ENCODE measurements at places on chromosomes 5 and 9.

GRCh38 chr9:7287986-7288385 is 511.6 kb downstream of the DMAC1 start:
- DNase-seq = no peak

GRCh38 chr5:65171645-65172044 is 310.1 kb downstream of the ADAMTS6 start:
- DNase-seq = no peak

GRCh38 chr9:109062543-109062942 is 49.2 kb upstream of the CTNNAL1 start:
- no peak for DNase-seq

- DNase-seq = no peak
Measured at GRCh38 chr5:140342896-140343295, 3.5 kb downstream of the HBEGF start.

GRCh38 chr5:135013445-135013844 is 20.6 kb downstream of the PITX1 start:
- DNase-seq = no peak

DNA sequence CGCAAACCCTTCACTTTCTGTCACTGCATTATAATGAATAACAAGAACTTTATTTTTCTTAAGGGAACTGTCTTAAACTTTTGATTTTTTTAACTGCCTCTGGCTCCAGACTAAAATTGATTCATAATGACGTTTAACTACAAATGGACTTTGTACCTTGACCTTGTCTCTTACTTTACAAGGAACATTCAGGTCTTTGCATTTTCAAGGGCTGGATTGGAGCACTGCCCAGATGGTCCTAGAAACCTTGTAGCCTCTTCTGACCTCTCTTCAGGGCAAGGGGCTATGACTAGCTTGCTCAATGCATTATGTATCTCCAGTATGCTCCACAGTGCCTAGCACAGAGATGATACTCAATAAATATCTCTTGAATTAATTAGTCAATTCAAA is 612.6 kb upstream of the CLINT1 start:
- DNase-seq = no peak

- no peak for DNase-seq
Measured at GRCh38 chr5:17187011-17187785, 30.2 kb upstream of the BASP1 start.

- DNase-seq = no peak
Measured at GRCh38 chr9:87682085-87682484, 43.8 kb upstream of the CTSL start.

DNA sequence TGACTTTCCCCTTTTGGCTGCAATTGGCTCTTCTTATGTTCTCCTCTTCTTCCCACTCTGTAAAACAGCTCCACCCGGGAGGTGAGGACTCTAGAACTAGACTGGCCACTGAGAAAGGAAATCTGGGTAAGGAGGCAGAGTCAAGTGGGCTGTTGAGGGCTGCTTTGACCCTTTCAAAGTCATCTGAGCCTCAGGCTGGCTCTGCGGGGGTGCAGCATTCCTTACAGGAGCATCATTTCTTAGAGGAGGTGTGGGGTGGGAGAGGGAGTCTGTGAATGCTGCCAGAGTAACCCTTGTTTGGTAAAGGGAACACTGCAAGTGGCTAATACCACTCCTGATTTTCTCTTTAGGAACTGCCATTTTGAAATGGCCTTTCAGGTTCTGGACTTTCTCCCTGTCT is 377.7 kb upstream of the SMARCA2 start:
- no peak for DNase-seq

DNA sequence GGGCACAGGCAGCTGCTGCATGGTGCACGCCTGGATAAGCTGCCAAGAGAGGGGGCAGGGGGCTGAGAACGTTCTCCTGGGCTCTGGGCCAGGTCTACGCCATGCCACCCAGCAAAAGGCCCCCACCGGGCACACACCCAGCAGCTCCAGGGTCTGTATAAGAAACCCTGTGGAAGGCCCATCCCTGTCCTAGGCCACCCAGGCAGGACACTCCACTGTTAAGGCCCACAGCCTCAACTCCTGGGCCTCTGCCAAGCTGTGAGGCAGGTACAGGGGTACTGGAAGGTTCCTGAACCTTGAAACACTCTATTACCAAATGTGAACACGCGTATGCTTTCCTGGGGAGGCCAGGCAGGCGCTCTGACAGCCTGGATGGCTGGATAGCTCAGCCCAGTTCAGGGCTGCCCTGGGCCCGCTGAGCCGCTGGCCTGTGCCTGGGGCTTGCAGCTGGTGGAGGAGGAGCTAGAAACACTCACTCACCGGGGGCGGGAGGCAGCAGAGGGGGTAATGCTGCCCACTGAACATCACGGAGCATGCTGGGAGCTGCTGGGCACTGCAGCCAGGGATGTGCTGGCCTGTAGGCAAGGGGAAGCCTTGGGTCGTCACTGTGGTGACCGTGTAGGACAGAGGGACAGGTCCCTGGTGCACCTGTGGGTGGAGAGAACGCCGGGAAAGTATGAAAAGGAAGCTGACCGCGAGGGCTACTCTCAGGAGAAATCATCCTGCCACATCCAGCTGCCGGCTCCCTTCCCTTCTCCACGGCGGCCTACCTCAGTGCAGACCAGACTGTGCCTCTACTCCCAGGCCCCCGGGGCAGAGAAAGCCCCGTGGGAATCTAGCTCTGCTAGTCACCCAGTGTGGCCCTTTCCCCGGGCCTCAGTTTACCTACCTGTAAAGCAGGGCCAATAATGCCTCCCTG is 6.0 kb downstream of the RNF44 start:
- DNase-seq = peak; percentile 80

GRCh38 chr5:168011096-168011495 is 280.3 kb upstream of the WWC1 start:
- DNase-seq = no peak

- no peak for DNase-seq
Measured at GRCh38 chr9:127098916-127099553, 23.4 kb downstream of the ANGPTL2 start.

DNA sequence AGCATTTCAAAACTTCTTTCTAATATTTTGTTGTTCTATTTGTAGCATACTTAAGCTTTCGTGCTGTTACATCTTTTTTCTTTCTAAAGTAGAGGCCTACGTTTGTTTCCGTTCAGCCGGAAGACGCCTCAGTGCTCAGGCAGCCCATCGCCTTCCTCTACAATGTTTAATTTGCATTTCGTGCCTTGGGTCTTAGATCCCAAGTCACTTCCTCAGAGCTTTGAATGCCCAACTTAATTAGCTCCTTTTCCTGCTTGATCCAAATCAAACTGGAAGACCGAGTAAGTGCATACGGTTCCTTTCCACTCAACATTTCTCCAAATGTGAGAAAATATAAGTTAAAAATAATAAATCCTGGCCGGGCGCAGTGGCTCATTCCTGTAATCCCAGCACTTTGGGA is 43.2 kb downstream of the MRPL36 start:
- DNase-seq = no peak

DNA sequence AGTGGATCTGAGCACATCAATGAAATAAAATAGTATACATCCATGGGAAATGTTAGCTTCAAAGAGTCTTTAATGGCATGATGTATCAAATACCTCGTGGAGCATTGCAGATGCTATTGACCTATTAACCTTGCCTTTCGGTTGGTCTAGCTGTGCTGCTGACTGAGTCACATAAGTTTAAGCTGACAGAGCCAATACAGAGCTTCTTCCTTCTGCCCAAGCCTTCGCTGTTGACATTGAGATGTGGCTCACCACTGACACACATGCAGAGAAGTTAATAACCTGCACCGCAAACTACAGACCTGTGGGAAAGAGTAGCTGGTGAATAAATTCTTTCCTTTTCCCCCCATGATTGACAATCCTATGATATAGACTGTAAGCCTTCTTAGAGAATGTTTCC is 78.2 kb downstream of the LURAP1L start:
- DNase-seq = no peak

DNA sequence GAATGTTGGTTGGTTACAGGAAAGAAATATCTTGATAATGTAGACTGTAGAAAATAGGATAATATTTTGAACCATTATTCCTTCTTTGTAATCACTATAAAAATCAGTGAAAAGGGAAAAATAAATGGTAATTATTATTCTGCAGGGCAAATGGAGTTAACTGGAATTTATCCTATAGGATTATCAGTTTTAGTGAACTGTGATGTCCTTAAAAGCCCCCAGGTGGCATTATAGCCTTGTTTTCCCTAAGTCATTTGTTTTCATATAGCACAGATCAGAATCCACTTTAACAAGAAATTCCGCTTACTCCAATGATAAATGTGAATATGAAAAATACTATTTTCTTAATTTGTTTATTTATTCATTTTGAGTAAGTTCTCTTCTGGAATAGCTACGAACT is 26.2 kb upstream of the WDR41 start:
- no peak for DNase-seq

DNA sequence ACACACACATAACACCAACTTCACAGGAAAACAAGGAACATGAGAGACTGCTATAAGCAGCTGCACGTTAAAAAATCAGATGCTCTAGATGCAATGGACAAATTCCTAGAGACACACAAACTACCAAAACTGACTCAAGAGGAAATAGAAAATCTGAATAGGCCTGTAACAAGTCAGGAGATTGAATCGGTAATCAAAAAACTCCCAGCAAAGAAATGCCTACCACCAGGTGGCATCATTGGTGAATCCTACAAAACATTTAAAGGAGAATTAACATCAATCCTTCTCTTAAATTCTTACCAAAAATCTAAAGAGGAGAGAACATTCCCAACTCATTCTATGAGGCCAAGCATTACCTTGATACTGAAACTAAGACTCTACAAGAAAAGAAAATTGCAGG is 54.9 kb downstream of the NDST1 start:
- no peak for DNase-seq

DNA sequence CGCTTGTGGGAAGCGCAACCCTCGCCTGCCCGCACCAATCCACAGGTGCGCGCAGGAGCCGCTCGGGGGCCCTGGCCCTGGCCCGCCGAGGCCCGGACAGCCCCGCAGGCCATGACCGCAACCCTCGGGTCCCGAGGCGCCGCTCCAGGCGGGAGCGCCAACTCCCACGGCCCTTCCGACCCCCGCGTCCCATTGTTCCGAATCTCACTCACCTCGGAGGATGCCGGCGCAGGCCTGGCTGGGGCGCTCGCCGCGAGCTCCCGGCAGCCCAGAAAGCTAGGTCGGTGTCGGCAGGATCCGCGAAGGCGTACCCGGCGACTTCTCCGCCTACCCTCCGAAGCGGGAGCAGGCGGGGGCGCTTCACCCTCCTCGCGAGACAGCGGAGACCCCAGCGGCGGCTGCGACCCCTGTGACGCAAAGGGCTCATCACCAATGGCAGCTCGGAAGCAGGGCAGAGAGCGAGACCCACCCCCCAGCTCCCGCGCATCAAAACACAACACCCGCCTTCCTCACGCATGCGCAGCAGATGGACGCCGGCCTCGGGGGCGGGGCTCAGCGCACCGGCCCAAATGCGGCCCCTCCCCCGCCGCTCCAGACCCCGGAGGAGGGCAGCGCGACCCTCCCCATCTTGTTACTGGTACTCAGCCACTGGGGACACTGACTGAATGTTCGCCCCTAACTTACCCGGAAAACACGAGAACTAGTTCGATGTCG is 1.4 kb upstream of the SMIM27 start:
- DNase-seq = peak; percentile 93

DNA sequence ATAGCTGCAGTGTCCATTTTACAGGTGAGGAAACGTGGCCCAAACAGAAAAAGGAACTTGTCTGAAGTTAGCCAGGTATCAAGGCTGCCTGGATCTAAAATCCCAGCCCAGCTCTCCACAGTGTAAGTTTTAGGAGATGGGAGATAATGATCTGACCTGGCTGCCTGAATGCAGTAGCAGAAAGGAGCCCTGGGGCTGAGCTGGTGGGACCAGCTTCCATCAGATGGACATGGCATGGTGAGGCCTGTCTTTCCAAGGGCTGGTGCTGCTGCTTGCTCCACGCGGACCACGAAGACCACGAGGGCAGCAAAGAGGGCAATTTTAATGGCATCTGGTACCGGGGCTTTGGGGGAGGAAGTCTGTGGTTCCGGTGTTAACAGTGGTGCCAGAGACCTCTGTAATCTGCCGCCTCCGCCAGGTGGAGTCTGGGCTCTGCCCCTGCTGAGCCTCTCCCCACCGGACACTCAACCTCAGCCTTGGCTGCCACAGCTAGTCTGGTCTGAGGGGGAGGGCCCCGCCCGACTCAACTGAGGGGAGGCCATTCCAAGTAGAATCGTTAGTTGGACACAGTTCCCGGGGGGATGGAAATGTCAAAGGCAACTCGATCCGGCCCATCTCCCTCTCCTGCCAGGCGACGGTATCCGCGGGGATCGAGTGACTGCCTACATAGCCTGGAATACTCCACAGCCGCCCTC is 650 bp downstream of the MYORG start:
- DNase-seq = peak; percentile 45

- no peak for DNase-seq
Measured at GRCh38 chr9:129102791-129103594, 7.6 kb downstream of the CRAT start.

GRCh38 chr9:23117616-23118015 is 671.0 kb downstream of the DMRTA1 start:
- DNase-seq = no peak

- no peak for DNase-seq
Measured at GRCh38 chr9:18405240-18405639, 68.7 kb upstream of the ADAMTSL1 start.

- no peak for DNase-seq
Measured at GRCh38 chr5:35838370-35839042, 18.2 kb upstream of the IL7R start.

- DNase-seq = no peak
Measured at GRCh38 chr5:179378441-179379271, 33.4 kb upstream of the ADAMTS2 start.

DNA sequence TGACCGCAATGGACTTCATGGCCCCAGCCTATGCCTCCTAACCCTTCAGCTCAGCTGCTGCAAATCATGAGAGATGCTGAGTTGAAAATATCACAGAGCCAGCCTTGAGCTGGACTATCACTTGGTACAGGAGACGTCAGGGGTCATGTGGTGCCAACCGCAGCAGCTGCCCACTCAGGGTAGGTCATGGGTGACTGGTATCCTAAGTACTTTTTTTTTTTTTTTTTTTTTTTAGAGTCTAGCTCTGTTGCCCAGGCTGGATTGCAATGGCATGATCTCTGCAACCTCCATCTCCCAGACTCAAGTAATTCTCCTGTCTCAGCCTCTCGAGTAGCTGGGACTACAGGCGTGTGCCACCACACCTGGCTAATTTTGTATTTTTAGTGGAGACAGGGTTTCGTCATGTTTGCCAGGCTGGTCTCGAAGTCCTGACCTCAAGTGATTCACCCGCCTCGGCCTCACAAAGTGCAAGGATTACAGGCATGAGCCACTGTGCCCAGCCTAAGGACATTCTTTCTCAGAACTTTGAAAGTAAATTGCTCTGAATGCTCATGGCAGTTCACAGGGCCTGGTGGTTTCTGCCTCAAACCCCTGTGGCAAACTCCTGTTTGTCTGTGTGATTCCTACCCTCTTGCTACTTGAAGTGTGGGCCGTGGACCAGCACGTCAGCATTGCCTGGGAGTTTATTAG is 21.3 kb downstream of the WWC1 start:
- DNase-seq = no peak

DNA sequence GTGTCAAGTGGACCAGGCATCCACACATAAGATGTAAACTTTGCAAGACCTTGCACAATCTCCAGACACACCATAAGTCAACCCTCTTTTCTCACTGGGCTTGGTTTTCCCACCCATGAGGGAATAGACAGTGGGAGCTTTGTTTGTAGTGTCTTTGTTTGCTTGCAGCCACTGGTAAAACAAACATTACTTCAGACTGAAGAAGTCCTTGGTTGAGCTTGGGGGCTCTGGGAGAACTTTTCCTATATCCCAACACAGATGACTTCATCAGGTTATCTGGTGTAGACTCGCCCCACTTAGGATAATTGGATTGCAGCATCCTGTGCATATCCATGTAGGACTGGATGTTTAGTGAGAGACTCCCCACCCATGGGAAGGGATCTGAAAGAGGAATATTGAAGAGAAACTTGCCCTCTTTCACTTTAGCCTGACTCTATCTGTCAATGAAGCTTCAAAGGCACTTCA is 11.5 kb upstream of the ADGRV1 start:
- DNase-seq = no peak

All from amygdala (tissue), 56 donors.